ENCODE measurements at places on chromosomes 4 and X. TPM values are rescaled to one million over a fixed set of nuclear protein-coding genes. Genes with fewer than 3 reads are reported as not detected.
A peak's percentile ranks its signal among the peaks of the same experiment; 100 is the strongest.

The NSG1 gene
- 15.8 TPM for total RNA-seq

The NAT8L gene
- total RNA-seq, result 0.08 TPM

The MAGEC2 gene
- total RNA-seq, result not detected

The UGT2B17 gene
- not detected for total RNA-seq

The EREG gene
- 0.25 TPM for total RNA-seq

The FGFBP2 gene
- 9.9 TPM for total RNA-seq

The SEPSECS gene
- total RNA-seq, result 12.5 TPM

The DKK2 gene
- not detected for total RNA-seq

The ZMAT1 gene
- 15.2 TPM for total RNA-seq

The RIPPLY1 gene
- not detected for total RNA-seq

The CYBB gene
- 0.53 TPM for total RNA-seq

The AWAT2 gene
- total RNA-seq, result not detected

The SCD5 gene
- 0.41 TPM for total RNA-seq

The RASL11B gene
- 0.64 TPM for total RNA-seq

DNA sequence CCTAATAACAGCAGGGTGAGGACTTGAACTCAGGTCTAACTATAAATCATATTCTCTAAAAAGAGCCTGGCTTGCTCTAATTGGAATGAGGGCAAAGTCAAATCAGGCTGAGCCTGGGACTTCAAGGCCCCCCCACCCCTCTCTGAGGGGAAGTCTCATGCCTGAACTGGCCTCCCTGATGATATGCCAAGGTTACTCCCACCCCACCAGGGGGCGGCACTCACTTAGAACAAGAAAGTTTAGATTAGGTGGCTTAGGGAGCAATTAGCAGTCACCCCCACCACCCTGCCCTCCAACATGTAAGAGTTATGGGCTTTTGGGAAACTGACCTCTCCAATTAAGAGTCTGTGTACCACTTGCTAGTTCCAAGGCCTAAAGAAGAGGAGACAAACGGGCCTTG lies 2.7 kb downstream of the FOXO4 start:
- DNase-seq, result peak; percentile 79

- no peak for DNase-seq
Observed at GRCh38 chrX:16188687-16189086, 21.4 kb downstream of the MAGEB17 start.

DNA sequence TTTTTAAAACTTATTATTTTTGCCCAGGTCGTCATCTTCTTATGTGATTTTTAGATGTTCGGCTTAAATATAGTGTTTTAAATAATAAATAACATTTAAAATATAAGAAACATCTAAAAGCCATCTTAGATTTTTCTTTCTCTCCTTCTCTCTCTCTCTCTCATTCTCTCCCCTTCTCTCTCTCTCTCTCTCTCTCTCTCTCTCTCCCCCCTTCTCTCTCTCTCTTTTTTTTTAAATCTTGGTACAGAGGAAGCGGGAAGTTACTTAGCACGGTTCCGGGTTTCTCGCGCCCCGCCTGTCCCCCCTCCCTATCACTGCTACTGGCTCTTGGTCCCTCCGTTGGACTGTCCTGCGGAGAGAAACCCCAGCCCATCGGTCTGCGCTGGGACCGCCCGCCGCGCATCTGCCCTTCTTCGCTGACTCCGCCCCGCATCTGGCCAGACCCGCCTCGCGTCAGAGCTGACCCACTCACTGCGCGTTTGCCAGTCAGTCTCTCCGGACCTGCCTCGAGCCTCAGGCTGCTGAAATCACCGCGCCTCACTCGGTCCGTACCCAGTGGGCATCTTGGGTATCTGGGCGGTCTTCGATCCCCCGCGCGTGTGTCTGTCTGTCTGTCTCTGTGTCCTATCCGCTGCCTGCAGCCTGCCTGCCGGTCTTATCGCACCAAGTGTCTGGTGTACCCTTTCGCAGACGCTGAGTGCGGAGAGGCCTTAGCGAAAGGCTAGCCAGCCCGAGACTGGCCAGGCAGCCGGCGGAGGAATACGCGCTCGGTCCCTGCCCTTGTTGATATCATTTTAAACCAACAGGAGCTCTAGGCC lies at the start of gene PABPC5:
Gene PABPC5, plus strand, starts transcription at position 489 of the 818 bp plus-strand sequence. CDS start 739 bp downstream, outside the sequence.
- DNase-seq, result no peak

DNA sequence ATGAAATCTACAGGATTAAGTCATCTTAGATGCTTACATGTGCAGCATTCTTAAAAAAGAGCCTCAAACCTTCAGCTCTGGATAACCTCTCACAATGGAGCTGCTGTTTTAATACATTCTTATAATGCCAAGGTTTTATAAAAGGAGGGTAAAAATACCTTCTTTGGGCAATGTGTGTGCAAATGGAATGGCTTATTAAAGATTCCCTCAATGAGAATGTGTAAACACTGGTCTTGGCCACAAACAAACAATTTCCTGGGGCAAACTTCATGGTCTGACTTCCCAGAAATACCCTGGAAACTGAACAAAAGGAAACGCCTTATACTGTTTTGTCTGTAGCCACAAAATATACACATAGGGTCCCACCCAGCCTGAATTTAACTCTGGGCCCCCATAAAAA lies 148.6 kb upstream of the INTU start:
- DNase-seq, result no peak

DNA sequence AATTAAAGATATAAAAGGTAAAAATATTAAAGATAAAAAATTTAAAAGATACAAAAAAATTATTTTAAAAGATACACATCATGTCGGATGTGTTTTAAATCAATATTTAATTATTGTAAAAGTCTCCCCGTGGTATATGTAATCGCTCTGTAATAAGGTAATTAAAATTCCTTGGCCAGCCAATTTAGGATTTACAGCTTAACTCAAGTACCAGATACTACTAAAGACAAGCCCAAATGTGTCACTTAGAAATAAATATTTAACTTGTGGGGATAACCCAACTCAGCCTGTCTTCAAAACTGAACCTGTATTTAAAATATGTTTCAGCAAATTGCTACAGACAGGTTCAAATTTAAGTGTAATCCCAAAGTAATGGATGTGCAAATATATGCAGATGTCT lies 56.0 kb downstream of the GPR82 start:
- no peak for DNase-seq

DNA sequence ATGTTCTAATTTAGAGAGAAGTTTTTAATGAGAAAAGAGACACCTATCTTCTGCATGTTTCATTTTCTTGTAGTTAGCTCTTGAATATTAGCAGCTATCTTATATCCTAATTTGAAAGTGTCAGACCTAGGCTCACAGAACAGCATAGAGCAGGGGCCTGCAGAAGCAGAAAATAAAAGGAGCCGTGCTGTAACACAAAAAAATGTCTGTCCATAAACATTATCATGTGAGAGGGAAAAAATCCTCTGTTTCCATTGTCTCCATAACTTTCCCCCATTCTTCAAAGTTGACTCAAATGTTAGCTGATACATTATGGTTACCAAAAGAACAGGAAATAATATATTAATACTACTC lies 329.2 kb upstream of the EPHA5 start:
- no peak for DNase-seq

DNA sequence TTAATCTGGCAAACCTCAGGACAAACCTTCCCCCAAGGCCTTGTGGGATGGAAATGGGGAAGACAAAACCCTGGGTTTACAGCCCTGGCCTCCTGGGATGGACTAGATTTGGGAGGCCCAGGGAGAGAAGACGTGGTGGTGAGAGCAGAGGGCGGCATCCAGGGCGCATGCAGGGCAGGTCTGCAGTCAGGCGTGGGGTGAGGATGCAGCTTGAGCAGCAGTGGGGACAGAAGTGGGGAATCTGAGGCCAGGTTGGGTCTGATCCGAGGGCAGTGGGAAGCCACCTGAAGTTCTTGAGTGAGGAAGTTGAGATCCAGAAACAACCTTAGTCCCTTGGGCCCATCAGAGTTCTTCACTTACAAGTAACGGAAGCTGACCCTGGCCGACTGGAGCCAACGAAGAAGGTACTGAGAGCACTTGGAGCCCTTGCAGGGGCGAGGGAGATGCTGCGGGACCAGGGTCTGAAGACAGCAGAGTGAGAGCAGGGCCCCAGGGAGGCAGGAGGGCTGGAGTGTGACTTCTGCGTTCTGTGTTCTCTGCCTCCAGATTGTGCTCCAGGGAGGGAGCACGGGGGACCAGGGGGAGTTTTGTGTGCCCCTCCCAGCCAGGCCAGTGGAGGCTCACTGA lies 42.0 kb upstream of the GPR78 start:
- no peak for DNase-seq

- DNase-seq, result no peak
Observed at GRCh38 chr4:15809058-15809457, 30.9 kb downstream of the CD38 start.

DNA sequence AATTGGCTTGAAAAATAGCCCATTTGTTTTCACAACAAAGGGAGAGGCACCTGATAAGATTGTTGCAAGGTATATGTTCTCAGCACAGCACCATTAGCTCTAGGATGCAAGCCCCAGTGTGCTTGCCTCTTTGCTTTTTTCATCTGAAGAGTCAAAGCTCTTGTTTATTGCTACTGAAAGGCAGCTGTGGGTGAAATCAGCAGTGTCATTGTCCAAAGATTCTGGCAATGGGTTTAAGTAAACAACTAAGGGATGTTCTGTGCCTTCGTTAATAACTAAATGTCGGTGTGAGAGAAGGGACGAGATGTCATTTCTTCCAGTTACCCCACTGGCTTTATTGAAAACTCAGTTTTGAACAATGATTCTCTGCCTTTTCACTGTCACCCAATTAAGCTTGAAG lies 567.7 kb downstream of the KCNIP4 start:
- no peak for DNase-seq

DNA sequence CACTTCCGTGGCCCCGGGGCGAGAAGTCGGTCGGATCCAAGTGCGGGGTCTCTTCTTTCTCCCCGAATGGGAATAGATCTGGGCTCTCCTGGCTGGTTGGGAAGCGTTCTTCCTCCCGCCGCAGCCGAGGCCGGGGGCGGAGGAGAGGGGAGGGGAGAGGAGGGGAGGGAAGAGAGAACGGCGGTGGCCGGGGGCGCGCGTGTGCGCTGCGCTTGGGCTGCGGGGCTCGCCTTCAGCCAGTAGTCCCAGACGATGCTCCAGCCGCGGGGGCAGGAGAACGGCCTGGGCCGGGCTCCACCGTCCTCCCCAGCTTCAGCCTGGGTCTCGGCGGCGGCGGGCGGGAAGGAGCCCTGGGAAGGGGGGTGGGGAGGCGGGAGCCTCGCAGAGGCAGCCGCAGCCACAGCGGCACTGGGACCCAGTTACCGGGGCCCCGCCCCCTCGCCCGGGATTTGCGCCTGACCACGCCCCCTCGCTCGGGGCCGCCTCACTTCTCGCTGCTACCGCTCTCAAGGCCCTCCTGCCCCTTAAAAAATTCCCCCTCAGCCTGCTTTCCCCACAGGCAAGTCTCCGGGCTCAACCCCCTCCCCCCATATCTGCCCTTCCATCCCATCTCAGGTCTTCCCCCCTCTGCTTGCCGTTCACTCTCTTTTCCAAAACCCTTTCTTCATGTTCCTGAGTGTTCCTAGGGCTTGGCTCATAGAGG lies at the start of gene FGD1:
Gene FGD1, minus strand, starts transcription at position 421 of the 703 bp plus-strand sequence. CDS start 802 bp downstream, outside the sequence.
- DNase-seq, result no peak

DNA sequence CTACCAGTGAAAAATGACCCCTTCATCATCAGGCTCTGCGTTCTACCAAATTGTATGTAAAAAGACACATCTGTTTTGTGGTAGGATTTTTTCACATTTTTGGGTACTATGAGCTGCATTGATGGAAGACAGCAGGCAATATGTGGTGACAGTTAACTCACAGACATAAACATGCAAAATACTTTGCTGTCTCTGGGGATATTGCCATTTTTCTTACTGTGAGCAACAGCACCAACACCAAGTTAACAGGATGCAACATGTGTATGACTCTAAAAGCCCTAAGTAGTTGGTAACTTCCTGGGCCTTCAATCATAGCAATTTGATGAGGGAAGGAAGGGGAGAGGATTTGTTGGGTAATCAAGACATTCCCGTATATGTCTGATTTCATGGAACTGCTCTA lies 56.4 kb upstream of the DRP2 start:
- no peak for DNase-seq

- no peak for DNase-seq
Observed at GRCh38 chr4:2859514-2859913, 15.9 kb downstream of the ADD1 start.

GRCh38 chrX:103845165-103845653 lies 13.2 kb upstream of the RAB9B start:
- DNase-seq, result peak; percentile 62

DNA sequence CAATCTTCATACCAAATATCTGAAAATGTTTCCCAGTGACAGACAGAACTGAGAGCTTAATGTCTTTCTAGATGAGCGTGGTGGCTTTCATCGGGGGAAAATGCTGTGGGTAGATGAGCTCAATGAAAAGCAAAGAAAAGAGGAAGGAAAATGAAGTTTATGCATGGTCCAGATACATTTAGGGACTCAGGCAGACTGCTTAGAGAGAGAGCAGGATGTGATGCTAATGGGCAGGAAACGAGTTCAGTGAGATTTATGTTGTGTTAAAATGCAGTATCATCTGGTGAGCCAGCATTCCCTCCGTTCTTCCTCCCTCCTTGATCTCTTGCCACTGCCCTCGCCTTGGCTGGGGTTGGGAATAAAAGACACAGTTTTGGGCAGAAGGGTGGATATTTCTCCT lies 229.2 kb downstream of the GBA3 start:
- DNase-seq, result no peak

DNA sequence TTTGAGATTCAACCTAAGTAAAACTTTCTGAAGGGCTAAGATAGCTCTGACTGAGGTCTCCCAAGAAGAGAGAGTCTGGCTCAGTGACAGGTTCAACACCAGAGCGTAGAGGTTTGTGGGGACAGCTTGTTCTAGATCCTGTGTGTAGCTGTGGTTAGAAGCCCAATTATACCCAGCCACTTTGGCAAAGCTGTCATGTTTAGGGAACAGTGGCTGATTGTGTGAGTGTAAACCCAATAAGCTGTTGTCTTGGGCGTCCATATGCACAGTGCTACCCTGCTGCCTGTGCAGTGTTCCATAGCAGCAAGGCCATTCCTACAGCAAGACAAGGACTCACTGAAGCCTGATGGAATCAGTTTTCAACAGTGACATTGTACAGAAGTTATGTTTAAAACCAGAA lies 11.2 kb upstream of the SCRG1 start:
- DNase-seq, result no peak

DNA sequence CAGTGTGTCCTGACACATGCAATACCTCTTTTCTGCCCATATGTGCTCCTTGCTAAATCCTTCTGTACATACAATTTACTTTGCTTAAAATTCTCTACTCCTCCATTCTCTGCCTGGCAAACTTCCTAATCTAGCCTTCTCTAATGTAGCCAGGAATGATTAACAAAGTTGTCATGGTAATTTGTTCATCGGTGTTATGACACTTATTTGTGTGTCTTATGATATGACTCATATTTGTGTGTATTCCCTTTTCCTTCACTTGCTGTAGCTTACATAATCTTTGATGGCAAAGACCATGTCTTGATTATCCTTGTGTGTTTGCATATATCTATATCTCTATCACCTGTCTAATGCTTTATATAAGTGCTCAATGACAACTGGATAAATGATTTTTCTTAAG lies 133.3 kb downstream of the COL25A1 start:
- DNase-seq, result no peak
